ENCODE measurements at places on chromosomes 5 and 9. TPM values are rescaled to one million over a fixed set of nuclear protein-coding genes. Genes with fewer than 3 reads are reported as not detected.

Gene KCNIP1
- total RNA-seq, result not detected

Gene PRUNE2
- 437 TPM for total RNA-seq

Gene HAPLN1
- 1.5 TPM for total RNA-seq

Gene SOWAHA
- total RNA-seq, result 11.6 TPM

Gene MTX3
- total RNA-seq, result 7.9 TPM

Gene TRIM14
- 55.6 TPM for total RNA-seq

- DNase-seq, result no peak
These were observed 490.7 kb upstream of the PTPRD start for GRCh38 chr9:11103525-11103924.

DNA sequence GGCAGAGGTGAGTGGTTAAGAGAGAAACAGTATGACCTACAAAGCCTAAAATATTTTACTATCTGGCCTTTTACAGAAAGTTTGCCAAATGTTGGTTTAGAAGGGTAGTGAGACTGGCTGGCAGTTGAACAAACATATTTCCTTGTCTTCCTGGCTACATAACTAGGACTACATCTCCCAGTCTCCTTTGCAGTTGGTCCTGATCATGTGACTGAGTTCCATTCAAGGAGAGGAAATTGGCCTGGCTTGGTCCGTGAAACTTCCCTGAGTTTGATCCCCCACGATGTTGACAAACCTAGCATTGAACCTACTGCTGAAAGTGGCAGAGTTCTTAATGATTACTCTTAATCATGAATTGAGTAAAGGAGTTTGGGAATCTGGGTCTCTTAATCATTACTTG is 280.8 kb downstream of the SLIT3 start:
- no peak for DNase-seq

DNA sequence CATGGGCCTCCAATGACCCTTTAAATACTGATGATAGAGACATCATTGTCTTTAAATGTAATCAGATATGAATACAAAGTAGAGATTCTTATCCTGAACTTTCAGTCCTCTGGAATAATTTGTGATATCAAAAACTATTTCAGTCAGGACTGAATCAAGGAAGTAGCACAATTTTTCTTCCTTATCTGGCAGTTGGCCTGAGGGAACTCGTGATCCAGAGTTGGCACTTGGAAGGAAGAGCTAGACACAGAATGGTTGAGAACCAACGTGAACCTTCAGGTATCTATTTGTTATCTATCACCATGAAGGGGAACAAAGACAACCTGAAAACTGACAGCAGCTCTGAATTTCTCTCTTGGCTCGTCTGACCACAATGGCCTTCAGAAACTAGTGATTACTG is 269.3 kb downstream of the PRDM9 start:
- no peak for DNase-seq

DNA sequence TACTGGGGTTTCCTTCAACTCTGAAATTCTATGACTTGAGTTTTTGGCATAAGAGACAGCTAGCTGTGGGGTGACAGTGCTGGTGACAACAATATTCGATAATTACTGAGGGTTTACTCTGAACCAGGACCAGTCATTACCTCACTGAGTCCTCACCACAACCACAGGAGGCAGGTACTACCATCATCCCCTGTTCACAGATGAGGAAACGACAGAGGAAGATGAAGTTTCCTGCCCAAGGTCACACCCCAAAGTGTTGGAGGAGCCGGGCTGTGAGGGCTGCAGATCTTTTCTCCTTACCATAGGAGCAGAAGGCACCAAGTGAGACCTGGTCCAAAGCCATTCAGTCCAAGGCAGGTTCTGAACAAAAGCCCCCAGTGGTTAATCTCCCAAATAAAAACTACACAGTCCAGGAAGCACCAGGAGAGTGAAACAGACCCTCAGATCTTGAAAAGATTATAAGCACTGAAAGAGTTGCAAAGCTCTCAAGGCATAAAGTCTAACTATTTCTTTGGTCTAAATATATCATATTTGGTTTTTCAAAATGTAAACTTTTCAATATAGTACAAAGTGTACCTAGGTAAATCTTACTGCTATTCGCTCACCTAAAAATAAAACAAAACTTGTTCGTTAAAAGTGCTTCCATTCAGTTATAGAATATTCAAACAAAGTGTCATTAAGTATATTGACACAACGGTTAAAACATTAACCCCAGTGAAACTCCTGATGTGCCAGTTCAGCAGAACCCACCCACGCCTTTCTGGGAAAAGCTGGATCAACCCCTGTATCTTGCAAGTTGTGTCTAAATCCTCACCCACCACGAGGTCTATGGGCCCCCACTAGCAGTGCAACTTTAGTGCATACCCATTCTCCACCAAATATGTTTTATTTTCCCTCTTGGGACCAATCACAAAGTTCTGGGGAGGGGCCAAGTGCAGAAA is 82.6 kb upstream of the EQTN start:
- peak; percentile 62 for DNase-seq

GRCh38 chr9:20384642-20385041 is 237.7 kb downstream of the MLLT3 start:
- no peak for DNase-seq

DNA sequence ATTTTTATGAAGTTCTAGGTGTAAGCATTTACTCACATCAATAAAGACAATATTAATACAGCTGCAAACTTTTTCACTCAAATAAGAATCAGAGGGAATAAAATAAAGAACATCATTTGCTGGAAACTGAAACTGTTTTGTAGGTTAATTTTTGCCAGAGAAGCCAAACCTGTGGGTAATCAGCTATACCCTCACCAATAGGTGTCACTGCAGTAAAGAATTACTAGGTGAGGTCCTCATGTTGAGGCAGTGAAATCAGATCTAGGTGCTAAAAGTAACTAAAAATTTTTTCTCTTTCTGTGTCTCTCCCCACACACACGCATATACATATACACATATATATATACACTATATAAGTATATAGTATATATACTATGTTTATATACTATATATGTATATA is 1016.3 kb upstream of the SEMA6A start:
- no peak for DNase-seq

- no peak for DNase-seq
These were observed 283.8 kb upstream of the DMRT1 start for GRCh38 chr9:557601-558201.
